Stimulated activated CD4-positive, alpha-beta T cell treated with anti-CD3 and anti-CD28 coated beads, Interleukin-4, amount 100 ng/mL, for 24 hours (primary cell): ENCODE measurements at places on chromosomes 3 and 15.

DNA sequence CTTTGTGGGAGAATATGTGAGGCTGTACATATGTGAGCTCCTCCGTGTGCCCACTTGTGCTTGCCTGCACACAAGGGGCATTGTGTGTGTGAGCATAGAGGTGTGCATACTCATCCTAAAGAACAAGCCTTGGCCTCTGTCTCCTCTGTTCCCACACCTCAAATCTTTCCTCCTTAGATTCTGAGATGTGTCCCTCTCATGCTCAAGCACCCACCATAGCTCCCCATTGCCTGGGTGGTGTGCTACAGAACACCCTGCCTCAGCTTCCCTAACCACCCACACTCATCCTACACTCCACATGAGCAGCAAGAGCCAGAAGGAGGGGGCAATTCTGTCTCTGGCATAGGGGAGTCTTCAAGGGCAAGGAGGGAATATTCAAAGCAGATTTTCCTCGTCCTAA is 27.7 kb downstream of the LINGO1 start:
- no peak for DNase-seq

DNA sequence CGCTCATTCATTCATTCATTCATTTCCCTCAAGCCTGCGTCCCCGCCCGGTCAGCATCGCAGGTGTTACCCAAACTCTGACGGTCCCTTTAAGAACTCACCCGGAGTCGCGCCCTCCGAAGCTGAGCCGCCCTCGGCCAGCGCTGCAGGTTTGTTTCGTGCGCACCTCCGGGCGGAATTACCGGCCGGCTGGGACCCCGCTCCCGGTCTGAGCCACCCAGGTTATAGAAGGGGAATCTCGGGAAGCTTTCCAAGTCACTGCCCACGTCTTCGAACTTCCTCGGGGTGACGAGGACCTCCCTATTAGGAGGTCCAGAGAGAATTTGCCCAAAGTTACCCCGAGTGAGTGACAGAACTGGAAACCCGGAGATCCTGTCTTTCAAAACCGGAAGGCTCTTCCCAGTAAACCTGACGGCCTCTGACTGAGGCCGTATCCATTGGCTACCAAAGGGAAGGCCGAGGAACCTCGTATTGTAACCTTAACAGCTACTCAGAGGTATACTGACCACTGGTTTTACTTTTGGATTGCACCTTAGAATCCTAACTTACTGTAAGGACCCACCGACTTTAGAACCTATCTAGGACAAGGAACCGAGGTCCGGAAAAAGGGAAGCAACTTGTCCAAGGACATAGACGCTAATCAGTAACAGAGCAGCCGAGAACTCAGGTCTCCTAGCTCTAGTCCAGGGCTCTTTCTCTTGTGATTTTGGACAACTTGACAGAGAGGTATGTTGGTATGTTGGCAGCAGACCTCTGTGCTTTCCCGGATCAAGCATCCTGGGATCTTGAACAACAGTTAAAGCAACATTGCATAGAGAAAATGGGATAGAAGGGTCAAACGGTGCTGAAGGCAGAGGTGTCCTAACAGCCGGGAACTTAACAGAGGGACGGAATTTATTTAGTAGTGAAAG is 788 bp upstream of the DLG1 start:
- DNase-seq, result peak; percentile 24

GRCh38 chr3:46861605-46862368 is 1.5 kb downstream of the MYL3 start:
- DNase-seq, result no peak

GRCh38 chr3:49723296-49723627 is 489 bp downstream of the GMPPB start:
- DNase-seq, result peak; percentile 57

GRCh38 chr3:43183456-43183855 is 77.6 kb upstream of the POMGNT2 start:
- DNase-seq, result no peak

DNA sequence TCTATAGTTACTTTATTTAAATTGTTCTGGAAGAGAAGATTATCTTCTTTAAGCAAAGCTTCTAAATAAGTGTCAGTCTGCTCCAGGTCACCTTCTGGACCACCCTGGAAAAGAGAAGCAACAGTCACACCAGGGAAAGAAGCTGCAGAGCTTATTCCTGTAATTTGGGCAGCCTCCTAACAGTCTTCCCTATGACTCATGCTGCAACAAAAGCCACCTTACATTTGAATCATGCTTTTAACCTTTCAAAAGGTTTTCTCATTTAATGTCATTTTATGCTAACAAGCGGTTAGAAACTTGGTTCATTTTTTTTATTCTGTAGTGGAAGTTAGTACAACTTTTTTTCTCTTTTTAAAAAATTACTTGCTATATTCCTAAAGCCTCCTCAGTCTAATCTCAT is 5.3 kb upstream of the GUCA1C start:
- DNase-seq, result no peak

GRCh38 chr3:182180654-182181385 is 469.1 kb downstream of the SOX2 start:
- DNase-seq, result no peak

DNA sequence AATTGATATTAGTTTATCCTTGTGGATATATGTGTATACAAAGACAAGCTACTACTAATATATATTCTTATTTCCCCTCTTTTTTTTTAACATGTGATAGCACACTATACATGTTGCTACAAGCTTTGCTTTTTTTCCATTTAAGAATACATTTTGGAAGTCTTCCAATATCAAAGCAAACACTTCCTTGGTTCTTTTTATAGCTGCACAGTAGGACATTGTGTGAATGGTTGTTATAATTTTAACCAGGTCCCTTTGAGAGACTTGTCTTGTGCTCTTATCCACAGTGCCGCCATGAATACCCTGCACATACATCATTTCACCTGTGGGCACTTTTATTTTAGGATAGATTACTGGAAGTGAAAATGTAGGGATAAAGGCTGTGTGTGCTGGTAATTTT is 88.7 kb downstream of the CACNA2D3 start:
- DNase-seq, result no peak

DNA sequence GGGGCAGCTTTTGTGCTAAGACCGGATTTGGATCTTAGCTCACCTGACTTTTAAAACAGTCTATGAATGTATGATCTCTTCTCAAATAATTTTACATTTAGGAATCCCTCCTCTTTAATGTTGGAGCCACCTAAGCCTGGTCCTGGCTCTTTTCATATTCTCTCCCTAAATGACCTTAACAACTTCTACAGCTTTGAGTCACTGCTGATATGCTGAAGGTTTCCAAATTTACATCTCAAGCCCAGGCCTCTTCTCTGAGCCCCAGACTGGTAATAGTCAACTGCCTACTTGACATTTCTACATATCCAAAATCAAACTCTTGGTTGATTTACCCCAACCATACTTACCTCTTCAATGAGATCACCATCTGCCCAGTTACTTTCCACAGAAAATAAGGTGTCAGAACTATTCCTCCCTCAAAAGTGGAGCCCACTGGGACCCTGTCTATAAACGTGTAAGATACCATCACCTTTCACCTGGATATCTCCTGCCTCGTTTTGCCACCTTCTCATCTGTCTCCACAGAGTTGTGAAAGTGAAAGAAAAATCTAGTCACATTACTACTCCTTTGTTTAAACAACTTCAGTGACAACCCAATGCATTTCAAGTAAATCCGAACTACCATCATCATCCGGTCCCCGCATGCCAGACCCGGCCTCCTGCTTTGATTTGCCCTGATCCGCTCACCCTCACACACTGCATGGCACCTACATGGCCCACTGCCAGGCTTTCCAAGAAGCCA is 48.8 kb downstream of the UBP1 start:
- DNase-seq, result no peak

DNA sequence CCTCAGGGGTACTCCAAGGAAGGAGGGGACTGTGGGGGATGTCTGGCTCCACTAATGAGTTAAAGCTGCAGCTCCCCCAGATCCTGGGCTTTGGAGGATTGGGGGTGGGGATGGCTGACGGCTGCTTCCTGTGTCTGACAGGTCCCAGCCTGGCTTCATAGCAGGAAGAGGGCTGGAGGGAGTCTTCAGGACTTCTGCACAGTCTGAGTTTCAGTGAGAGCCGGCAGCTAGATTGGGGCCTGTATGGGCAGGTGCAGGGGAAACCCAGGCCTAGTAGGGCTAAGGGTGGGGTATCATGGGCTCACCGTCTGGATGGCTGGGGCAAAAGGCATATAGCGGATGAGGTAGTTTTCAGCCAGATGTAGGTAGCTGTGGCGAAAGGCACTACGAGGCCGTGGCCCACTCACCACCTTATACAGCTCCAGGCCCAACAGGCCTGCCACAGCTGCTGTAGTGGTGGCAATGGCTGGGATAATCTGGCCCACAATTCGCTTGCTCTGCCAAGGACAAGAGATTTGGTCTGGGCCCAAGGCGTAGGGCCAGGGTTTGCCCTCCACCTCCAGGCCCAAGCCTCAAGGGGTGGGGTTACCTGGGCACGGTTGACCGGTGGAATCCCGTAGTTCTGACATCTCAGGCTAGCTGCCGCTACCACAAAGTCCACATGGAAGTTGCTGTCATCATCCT is 4.5 kb downstream of the INKA1 start:
- no peak for DNase-seq

- DNase-seq, result no peak
Measured at GRCh38 chr3:62454916-62455315, 81.6 kb upstream of the FEZF2 start.

- no peak for DNase-seq
Measured at GRCh38 chr3:112013784-112014143, 15.0 kb downstream of the TAGLN3 start.

DNA sequence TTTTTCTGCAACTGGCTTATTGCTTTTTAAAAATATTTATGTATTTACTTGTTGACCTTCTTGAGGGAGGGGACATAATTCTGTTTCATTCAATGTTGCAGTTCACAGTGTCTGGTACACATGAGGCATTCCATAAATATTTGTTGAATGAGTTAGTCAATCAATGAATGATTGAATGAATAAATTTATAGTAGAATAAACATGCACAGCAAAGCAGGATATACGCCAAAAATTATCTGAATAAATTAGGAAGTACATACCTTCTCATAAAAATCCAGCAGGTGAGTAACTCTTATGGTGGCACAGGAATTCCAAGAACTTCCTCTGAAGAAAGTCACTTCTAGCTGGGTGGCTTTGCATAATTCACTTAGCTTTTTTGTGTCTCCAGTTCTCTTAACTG is 469.4 kb upstream of the ATP11B start:
- DNase-seq, result no peak

GRCh38 chr3:103968751-103969150 is 1398.0 kb upstream of the ALCAM start:
- no peak for DNase-seq

DNA sequence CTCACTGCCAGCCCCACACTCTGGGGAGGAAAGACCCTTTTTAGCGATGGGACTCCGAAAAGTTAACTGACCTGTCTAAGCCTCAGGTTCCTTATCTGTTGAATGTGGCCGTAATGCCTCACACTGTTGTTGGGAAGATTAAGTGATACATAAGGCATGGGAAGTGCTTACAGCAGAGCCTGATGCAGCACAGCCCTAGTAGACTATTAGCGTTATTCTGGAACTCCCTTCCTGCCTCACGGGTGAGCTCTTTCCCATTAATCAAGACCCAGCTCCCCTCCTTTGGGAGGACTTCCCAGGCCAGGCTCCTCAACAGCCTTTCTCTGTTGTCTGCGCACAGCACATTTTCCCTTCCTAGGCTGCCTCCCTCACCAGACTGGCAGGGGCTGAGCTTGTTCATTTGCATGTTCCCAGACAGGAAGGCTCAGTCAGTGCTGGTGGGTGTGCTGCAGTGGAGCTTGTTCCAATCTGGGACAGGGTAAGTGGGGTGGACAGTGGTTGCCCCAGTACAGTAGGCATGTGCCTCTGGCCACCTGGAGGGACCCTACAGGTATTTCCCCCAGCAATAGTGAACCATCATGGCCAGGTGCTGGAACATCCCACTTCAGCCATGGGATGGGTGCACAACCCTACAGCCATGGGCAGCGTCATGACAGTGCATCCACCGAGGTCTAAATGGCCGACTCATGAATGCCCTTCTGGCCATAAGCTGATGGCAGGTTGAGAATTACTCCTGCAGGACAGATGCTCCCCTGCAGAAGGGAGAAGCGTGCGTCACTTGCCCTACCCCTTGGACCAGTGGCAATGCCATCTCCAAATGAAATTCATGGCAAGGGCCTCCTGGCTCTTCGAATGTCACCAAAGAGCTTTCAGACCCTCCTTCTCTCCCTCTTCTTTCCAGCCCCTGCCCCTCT is 5.8 kb upstream of the PSTPIP1 start:
- DNase-seq, result no peak

- no peak for DNase-seq
Measured at GRCh38 chr3:59766200-59766872, 716.5 kb upstream of the CFAP20DC start.

DNA sequence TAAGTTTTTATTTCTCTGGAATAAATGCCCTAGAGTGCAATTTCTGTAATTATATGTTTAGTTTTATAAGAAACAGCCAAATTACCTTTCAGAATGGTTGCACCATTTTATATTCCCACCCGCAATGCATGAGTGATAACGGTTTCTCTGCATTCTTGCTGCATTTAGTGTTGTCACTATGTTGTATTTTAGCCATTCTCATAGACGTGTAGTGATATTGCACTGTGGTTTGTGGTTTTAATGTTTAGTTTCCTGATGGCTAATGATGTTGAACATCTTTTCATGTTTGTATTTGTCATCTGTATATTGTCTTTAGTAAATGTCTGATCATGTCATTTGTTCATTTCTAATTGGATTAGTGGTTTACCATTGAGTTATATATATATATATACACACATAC is 73.0 kb upstream of the GOLIM4 start:
- DNase-seq, result no peak
